ENCODE measurements at places on chromosomes 4 and X.

- no peak for DNase-seq
Observed at GRCh38 chrX:47446971-47447370, 36.1 kb downstream of the ZNF41 start.

- no peak for DNase-seq
Observed at GRCh38 chr4:42347076-42347475, 50.2 kb upstream of the SHISA3 start.

DNA sequence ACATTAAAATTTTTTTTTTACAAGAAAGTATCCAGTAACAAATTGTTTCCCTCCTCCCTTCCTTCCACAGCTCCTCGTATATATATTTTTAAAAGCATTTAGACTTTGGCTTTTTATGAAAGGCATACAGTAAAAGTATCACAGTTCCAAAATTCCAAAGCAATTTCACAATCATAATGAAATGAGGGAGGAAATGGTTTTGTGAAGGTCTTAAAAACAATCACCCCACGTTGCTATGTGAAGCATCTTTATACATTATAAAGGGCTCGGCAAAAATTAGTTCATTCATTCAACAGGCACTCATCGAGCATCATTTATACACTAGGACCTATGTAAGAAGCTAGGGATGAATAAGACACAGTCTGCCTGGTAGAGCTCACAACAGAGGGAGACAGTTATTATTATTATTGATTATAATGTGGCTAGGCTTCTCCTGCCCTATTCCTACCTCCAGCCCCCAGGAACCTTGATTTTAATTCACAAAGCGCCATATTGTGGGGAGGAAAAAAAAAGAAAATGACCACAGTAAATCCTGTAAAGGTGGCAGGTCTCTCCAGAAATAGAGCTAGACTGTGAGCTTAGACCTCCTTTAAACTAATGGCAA is 239.9 kb downstream of the MAML3 start:
- no peak for DNase-seq

GRCh38 chr4:94253036-94253435 is 45.4 kb downstream of the SMARCAD1 start:
- no peak for DNase-seq

DNA sequence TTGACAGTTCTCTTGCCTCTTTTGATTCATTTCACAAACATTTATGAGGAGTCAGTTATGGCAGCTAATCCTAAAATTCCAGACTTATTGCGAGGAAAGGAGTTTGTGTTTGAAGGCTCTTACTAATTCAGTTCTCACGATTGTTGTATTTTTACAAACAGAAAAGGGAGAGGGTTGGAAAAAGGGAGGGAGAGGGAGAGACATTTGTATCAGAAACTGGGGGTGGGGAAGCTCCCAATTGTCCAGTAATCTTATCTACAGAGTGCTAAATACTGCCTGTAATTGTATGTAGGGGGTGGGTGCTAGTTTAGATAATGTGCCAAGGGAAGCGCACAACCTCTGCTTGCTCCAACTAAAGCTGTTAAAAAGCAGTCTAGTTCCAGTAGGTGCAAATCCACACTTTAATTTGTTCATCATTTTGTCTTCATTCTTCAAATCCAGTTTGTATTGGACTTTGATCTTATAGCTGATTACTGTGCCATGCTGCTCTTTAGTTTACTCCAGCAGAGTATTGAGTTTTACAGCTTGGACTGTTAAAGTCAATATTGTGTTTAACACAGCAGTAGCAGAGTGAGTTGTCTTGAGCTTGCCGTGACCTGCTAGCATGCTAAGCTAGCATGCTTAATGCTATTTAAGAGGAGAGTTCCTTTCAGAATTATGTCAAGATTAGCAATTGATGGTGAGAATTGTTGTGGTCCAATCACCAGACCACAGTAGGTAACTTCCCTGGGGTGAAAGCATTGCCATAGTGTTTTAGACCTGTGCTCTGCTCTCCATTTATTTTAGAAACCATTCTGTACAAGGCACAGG is 13.9 kb downstream of the FNIP2 start:
- DNase-seq, result no peak
